ENCODE measurements at places on chromosomes 2 and 18. TPM values are rescaled to one million over a fixed set of nuclear protein-coding genes. Genes with fewer than 3 reads are reported as not detected.

GRCh38 chr2:19748073-19748375 lies 153.8 kb downstream of the TTC32 start:
- no peak for DNase-seq

GRCh38 chr2:98467082-98467536 lies 22.5 kb downstream of the INPP4A start:
- DNase-seq: no peak

CDK15 gene
- 0.94 TPM for total RNA-seq

GRCh38 chr2:240873098-240873788 lies 4.6 kb downstream of the AGXT start:
- no peak for DNase-seq

- DNase-seq: no peak
These were observed 1277.8 kb upstream of the ZEB2 start for GRCh38 chr2:145797692-145798091.

KLHL41 gene
- 0.36 TPM for total RNA-seq

FAP gene
- total RNA-seq: 1.8 TPM

GRCh38 chr2:143623231-143623908 lies 494.2 kb downstream of the ARHGAP15 start:
- DNase-seq: no peak

GRCh38 chr2:119025762-119026351 lies 83.9 kb downstream of the MARCO start:
- peak; percentile 61 for DNase-seq

DNA sequence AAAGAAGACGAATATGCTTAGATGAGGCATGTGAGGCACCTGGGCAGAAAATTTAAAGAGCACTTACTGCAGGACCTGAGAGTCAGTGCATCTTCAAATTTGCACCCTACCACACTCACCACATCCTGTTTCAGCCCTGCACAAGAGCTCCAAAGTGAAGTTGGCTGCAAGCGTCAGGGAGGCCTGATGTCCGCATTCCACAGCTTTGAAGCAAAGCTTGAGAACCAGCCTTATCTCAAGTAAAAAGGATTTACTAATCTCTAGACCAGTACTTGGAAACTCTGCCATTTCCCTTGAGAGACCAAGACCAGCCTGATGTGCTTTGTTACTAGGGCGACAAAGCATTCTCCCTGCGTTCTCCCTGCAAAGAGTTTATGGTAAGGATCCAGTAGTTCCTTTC lies 3.4 kb upstream of the ASNSD1 start:
- DNase-seq: no peak

DNA sequence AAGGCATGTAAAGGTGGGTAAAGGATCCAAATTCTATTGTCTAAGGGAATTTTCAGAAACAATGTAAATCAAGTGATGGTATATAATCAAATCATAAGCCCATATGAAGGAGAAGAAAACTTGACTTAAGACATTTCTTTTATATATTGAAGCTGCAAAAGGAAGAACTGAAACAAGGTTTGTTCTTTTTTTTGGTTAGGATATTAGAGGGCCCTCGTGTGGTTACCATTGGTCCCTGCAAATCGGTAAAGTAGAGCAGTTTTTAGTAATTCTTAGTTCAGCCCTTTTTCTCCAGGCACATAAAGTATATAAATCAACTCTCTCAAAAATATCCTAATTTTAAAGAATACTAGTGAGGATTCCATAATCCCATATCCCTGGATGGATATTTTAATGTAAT lies 105.6 kb upstream of the STK17B start:
- no peak for DNase-seq

DNA sequence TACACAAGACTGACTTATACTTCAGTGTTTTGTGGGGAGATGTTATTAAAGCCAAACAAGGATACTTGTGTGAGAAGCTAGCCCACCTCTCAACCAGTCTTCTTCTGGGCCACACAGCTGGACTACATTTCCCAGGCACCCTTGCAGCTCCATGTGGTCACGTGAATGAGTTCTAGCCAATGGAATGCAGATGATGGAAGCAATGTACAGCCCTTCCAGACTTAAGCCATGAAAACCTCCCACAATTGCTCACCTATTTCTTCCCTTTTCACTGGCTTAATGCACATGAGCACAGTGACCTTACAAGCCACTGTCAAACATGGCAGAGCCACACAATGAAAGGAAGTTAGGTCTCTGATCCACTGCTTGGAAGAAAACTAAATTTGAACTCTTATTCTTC lies 20.4 kb upstream of the FEZ2 start:
- no peak for DNase-seq

GRCh38 chr2:176039375-176039774 lies 37.3 kb upstream of the LNPK start:
- no peak for DNase-seq

IL36RN gene
- 31.6 TPM for total RNA-seq

DNA sequence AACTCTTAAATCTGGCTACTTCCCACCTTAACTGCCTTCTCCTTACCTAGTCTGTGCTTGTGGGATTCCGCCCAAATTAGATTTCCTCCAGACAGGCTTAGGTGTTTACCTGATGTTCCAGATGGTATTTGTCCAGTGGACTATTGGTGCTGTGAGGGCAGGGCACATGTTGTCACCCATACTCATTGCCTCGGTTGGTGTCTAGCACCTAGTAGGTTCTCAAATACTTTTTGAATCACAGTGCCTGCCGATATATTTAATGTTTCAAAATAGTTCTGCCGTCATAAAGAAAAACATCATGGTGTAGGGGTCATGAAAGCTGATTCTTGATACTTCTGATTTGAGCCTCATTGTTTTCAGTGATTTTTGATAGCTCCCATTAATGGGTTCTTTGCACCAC lies 1.1 kb downstream of the SEPTIN2 start:
- no peak for DNase-seq

TNFRSF11A gene
- total RNA-seq: 15.4 TPM

DYNAP gene
- total RNA-seq: not detected

GRCh38 chr18:63975628-63976027 lies 5.7 kb downstream of the SERPINB8 start:
- DNase-seq: no peak

CNGA3 gene
- total RNA-seq: not detected

EFEMP1 gene
- total RNA-seq: 93.1 TPM

GRCh38 chr18:79421275-79421857 lies 25.6 kb downstream of the NFATC1 start:
- no peak for DNase-seq

- no peak for DNase-seq
These were observed 72.4 kb downstream of the ZNF236 start for GRCh38 chr18:76894566-76895346.

DNA sequence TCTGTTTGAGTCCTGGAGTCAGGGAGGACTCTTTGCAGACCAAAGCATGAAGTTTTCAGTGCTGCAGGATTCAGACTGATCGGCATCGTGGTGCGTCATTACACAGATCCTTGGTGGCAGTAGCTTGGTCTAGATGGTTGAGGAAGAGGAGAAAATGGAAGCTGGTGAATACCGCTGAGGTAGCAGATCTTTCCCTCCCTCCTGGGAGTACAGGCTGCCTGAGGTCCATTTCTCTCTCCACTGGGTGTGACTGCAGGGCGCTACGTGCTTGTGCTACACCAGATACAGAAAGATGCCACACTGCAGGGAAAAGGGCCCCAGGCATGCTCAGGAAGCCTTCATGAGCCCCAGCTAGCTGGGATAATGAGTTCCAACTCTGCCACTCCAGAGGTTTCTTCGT lies 3.3 kb upstream of the CNDP1 start:
- no peak for DNase-seq

DNA sequence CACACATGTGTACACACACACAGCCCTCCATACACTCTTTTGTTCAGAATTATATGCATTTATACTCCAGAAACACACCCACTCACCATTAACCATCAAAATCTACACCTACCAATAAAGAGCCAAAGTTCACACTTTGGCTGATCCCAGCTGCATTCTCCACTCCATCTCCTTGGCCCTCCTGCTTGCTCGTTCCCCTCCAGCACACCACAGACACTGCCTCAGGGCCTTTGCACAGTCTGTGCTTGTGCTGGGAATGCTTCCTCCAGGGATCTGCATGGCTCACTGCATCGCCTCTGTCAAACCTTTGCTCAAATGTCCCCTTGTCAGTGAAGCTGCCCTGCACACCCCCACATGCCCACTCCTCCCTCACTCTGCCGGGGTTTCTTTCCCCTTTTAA lies 46.0 kb downstream of the POMC start:
- no peak for DNase-seq

MARCO gene
- total RNA-seq: 9.1 TPM

DNA sequence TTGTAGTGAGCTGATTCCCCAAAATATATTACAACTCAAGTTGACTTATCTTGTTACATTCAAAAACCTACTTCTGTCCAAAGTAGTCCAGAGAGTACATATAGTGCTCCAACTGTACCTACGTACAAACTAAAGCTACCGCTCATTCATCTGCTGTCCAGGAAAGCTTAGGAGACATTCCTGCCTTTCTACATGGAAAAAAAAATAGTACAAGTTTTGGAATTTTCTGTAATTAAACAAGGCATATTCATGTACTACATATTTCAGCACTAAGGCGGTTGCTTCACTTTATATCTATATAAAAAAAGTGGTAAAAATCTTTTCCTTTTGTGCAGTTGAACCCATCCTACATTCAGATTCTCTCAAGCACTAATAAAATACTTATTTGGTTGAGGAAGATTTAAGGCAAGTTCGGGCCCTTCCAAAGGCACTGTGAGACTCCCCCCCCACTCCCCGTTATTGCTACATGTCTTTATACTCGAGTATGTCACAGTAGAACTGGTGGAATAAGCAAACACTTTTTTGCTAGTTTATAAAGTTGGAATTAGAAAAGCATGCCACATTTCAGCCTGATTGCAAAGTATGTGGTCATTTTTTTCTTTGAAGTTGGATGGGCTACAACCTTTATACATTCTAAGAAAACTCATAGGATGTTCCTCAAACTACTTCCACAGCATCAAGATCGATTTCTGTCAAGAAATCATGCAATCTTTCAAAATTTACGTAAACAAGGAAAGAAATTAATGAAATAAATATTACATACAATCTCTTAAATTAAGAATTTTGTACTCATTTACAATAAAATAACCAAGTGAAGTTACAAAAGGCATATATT lies 3.7 kb downstream of the ZFP36L2 start:
- no peak for DNase-seq

DNA sequence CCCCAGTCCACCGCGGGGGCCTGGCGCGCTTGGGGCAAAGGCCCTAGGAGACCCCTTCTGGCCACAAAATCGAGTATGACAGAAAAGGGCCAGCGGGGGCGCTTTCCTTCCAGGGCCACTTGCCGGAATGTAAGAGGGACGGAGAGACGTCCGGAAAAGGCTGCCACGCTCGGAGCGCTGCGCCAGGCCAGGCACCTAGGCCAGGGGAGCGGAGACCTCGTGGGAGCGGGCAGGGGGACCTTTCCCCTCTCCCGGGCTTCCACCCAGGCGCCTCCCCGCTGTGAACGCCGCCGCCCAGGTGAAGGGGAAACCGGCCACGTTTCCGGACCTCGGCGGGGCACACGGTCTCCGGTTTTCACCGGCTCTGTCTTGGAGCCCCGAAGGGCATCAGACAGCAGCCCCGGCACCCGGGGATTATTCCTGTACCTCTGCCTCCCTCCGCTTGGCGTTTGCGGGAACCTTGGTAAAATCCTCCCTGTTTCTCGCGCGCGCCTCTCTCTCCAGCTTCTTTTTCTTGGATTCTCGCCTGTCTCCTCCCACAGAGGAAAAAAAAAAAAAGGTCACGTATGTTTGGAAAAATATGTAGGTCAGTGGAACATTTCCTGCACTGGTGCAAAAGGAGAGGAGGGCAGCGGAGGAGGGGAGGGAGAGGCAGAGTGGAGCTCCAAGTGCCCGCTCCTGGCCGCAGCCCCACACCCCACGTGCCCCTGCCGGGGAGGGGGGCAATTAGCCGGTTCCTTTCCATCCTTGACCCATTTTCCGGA lies 1.2 kb upstream of the NPAS2 start:
- no peak for DNase-seq

- no peak for DNase-seq
These were observed 322.0 kb downstream of the PRKCE start for GRCh38 chr2:45973426-45973825.

ARHGAP15 gene
- total RNA-seq: 2.9 TPM

TDRD15 gene
- total RNA-seq: 0.19 TPM

DNA sequence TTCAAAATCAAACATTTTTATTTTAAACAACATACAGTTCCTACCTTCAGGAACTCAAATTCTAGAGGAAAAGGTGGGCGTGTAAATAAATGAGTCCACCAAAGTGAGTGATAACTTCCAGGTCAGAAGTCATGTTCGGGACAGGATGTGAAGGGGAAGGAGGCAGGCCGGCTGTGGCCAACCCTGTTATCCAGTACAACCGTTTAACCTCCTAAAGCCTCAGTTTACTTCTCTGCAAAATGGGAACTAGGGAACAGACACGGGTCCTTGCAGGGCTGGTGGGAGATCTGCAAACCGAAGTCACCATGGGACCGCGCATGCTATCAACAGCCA lies 373 bp downstream of the EIPR1 start:
- DNase-seq: no peak

LCT gene
- not detected for total RNA-seq

TRABD2A gene
- total RNA-seq: 1.7 TPM

ACVR2A gene
- total RNA-seq: 47.1 TPM

TXNL4A gene
- total RNA-seq: 21.5 TPM

DNA sequence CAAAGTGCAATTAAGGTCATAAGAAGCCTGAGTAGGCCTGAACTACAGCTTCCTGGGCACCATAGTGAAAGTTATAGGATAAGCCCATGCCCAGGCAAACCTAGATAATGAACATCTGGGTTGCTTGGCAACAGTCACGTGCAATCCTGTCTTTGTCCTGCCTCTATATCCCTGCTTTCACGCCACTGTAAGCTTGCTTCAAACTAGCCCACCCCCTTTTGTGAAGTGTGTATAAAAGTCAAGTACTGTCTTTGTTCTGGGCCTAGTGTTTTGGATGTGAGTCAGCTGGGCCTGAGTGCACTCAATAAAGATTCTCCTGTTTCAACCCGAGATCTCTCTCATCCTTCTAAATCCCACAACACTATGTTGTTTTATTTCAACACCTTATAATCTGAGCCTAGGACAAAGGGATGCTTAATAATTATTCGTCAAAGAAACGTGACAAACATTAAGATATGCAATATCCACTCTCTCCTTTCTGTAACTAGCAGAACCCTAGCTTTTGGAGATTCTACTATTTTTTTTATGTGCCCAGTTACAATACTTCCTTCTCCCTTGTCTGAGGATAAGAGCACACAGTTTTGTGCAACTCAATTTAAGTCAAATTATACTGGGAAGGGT lies 927.8 kb downstream of the SUCLG1 start:
- DNase-seq: no peak

DNA sequence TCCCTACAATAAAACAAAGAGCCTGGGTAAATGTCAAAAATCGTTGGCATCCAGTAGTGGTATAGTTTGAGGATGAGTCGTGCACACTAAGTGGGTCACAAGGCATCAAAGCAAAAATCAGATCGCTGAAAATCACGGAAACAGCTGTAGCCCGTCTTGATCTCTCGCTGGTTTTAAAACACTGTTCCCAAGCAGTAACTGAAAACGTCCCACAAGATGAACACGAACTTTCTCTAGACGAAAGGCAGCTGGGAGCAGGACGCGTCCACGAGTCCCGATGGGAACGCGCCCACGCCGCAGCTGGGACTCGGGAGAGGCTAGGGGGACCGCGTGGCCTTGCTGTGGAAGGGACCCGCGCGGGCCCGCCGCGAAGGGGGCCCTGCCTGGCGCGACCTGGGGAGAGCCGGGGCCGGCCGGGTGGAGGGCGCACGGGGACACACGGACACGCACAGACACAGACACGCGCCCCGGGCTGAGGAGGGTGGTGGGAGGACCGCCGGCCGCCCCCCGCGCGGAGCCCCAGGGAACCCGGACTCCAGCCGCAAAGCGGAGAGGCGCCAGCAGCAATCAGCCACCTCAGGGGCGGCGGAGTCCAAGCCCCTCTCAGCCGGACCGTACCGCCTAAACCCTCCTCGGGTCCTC lies 651 bp downstream of the STK17B start:
- DNase-seq: no peak

SP9 gene
- 0.23 TPM for total RNA-seq

MAPRE3 gene
- total RNA-seq: 34.5 TPM

IGFBP5 gene
- 424 TPM for total RNA-seq
